HuH-7 (cell line): ENCODE measurements at places on chromosomes 2 and 18.

DNA sequence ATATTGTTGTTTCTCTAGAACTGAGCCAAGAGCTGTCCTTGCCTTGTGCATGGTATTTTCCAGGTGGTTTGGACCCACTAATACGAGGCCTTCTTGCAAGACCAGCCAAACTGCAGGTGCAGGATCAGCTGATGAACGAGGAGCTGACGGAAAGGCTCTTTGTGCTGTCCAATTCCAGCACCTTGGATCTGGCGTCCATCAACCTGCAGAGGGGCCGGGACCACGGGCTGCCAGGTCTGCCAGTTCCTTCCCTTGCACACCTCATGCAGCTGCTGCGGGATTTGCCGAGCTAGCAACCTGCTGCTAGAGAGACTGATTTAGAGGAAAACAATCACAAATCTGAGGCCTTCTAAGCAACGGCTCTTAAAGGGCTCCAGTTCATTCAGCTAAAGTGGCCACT, 74.5 kb downstream of the TPO start:
- DNase-seq, result no peak

- no peak for DNase-seq
Measured at GRCh38 chr2:193690572-193690971, 1495.8 kb upstream of the TMEFF2 start.

DNA sequence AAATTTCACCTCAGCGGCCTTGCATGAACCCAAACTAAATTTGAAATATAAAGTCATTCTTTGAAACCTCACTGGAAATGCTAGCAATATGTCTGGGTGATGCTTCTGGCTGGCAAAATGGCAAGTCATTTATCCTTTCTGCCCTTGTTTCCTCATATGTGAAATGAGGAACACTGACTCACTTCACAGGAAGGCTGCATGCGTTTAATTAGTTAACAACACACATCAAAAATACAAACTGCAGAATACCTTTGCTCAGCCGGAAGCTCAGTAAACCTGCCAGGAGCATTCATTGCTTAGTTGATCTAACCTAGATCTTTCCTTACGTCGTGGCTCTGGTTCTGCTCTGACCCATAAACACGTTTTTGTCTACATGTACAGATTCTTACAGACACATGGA, 214.2 kb upstream of the ACVR2A start:
- DNase-seq, result no peak

DNA sequence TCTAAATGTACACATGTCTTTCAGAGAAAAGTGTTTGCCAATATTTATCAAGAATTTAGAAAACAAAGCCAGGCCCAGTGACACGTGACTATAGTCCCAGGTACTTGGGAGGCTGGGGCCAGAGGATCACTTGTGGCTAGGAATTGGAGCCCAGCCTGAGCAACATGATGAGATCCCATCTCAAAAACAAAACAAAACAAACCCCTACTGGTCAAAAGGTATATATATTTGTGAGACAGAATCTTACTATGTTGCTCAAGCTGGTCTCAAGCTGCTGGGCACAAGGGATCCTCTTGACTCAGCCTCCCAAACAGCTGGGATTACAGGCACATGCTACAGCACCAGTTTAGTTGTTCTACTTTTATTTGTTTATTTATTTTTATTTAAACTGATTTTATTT, 79.2 kb downstream of the ZDBF2 start:
- no peak for DNase-seq

DNA sequence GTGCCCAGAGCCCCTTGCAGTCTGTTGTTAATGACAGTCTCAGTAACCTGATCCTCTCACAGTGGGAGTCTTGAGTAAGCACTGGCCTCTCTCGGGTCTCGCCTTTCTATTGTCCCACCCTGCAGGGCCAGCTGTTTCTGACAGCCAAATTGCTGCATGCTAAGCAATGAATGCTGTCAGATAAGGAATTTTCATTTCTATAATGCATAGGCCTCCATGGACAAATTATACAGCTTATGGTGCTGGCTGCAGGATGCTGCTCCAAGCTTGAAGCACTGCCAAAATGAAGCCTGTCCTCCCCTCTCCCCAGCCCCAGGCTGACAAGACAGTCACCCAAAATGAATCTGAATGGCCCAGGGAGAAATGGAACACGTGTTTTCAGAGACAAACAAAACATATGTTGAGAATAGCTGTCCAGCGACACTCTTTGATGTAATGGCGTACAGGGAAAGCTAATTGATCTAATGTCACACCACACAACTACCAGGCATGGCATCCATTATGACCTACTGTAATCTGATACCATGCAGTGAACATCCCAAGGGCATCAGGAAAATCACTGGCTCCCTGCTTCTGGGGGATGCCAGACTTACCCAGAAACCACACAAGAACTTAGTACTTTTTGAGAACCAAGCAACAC, 36.8 kb downstream of the ACVR1 start:
- peak; percentile 28 for DNase-seq

- no peak for DNase-seq
Measured at GRCh38 chr2:53769318-53769945, 1.8 kb downstream of the CHAC2 start.

- no peak for DNase-seq
Measured at GRCh38 chr2:27795868-27796277, 24.4 kb downstream of the MRPL33 start.

DNA sequence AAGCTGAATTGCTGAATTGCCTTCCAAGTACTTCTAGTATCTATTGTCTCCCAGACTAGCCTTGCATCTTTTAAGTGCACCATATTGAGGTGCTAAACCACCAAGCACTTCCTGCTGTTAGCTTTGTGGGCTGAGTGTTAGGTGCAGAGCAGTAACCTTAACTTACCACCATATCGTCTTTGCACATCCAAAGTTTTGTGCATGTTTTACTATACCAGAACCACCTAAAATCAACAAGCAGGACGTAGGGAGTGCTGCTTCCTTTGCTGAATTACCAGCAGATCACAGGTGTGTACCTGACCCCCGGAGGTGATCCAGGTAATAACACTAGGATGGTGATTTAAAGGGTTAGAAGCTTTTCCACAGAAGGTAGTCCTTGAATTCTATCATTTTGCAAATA, 359.9 kb upstream of the HNRNPA3 start:
- DNase-seq, result no peak

DNA sequence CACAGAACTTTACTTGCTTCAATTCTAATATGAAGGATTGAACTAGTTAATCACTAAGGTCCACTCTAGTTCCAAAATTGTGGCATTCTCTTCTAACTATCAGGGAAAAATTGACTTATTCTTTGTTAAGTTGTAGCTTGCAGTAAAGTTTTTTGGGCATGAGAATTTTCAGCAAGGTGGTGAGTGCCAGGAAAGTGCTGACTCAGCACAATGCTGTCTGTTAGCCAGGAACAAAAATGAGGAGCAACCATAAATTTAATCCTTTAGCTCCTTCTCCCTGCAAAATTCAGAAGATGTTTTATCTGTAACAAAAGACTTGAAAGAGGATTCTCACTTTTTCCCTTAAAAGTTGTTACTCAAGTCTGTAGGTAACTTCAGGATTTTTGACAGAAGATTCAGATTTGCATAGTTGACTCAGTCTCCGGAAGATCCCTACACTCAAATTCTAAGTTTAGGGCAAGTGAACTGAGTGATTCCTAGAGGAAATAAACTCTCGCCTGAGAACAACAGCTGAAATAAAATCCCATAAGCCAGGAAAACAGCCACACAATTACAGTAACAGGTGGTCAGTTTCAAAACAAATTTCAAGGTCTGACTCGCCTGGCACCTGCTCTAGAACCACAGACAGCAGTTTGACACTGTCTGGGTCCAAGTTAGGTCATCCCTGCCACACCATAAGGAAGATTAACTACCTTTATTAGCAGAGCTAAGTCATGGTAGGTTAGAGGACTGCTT, 20.2 kb upstream of the DARS1 start:
- no peak for DNase-seq

DNA sequence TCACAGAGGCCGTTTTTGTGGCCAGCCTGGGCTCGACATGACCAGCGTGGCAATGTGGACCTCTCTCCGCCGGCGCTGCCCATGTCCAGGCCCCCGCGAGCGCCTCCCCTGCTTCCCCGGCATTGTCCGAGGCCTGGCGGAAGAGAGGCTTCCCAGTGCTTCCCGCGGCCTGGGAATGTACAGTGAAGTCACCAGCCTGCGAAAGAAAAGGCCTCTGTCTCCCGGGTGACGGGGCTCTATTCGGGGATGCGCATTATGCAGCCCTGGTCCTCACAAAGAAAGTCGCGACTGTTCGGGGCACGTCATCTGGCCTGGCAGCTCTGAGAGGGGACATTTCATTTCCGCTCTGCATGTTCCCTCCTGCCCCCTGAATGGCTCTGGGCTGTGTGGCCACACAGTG, 109.2 kb upstream of the AGAP1 start:
- DNase-seq, result no peak

DNA sequence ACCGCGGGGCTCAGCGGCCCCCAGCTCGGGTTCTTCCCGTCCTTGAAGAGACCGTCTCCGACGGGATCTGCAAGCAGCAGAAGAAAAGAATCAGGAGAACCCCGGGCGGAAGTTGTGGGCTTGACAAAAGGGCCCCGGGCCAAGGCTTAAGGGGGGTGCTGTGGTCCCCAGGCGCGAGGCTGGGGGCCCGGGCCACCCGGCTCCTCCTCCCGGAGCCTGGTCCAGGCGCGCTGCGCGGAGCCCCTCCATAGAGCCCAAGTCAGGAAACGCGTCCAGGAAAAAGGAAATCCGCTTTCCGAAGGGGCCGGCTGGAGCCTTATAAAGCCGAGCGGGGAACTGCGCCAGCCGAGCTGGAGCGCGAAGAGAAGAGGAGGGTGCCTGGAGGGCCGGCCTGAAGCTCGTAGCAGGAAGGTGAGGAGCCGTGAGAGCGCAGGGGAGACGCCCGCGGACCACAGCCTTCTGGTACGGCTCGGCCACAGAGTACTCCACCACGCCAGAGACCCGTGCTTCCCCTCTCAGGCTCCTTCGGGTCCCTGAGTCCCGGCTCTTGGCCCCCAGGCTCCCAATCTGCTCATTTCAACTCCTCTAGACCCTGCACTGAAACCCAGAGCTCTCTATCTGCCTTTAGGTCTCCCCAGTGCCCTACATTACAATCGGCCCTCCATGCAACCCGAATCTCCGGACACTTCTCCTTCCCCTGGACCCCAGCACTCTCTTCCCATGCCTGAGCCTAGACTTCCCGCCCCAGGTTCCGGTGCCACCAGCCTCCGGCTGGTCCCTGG, 554 bp downstream of the FEV start:
- no peak for DNase-seq

DNA sequence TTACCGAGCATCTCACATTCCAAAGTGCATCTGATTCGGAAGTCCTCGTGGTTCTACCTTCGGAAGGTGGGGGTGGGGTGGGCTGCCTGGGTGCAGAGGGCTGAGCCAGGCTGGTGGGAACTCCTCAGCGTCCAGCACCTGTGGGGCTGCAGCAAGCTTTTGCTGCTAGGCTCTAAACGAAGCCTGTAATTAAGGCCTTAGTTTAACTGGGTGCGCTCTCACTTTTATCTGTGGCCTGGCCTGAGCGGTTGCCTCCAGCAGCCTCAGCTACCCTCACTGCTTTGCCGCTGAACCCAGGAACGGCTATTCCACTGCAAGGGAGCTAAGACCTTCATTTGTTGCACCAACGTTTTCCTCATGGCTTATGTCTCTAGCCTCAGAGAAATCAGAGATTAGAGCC, 48.4 kb downstream of the TMEM17 start:
- DNase-seq, result peak; percentile 58

DNA sequence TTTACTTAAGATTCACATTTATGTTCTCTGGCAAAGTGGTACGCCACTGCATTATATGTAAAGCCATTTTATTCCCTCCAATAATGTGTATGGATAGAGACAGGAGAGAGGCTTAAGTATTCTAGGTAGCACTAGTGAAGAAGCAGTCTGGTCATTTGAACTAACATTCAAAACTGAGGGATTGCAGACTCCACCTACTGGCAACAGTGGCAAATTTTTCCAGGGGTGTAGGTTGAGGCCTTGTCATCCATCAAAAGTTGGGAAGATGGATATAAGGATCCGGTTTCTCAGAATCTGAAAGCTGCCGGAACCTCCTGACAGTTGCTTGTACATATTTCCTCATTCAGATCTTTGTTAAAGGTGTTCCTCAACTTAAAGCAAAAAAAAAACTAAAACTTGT, 465.5 kb upstream of the FSHR start:
- no peak for DNase-seq

- DNase-seq, result no peak
Measured at GRCh38 chr2:7819850-7820249, 862.0 kb upstream of the ID2 start.

- no peak for DNase-seq
Measured at GRCh38 chr2:146893500-146894041, 951.3 kb upstream of the ACVR2A start.

DNA sequence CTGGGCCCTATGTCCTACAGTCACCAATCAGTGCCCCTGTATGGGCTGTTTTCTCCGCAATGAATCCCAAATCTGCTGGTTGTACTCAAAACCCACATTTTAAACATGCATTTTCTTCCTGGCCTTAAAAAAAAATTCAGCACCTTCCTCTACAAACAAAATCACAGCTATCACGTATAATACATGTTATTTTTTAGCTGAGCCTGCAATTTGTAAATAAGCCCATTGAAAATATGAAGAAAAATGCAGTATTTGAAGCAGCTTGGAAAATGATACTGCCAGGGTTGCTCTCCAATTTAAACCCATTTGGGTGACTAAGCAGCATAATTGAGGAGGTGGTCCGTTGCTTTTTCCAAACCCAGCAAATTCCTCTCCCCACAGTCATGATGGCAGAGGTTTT, 33.0 kb upstream of the GYPC start:
- no peak for DNase-seq

- DNase-seq, result peak; percentile 42
Measured at GRCh38 chr2:118190474-118190873, 102.2 kb downstream of the INSIG2 start.

- DNase-seq, result no peak
Measured at GRCh38 chr18:79662034-79662433, 17.6 kb upstream of the CTDP1 start.

DNA sequence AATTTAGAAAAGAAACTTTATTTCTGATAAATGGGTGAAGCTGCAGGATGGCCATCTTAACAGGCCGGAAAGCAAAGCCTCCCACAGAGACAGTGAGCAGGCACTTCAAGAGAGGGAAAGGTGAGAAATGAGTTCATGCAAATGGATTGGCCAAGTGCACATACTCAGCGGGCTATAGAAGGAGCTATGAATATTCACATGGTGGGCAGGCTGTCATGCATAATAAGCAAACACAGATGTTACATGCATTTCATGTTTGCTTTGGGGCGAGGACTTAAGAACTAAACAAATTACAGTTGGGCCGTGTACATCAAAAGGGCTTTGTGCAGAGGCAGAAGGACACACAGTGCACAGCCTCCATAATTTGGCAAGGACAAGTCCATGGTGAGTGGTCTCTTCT, 69.8 kb upstream of the MAL start:
- DNase-seq, result no peak

DNA sequence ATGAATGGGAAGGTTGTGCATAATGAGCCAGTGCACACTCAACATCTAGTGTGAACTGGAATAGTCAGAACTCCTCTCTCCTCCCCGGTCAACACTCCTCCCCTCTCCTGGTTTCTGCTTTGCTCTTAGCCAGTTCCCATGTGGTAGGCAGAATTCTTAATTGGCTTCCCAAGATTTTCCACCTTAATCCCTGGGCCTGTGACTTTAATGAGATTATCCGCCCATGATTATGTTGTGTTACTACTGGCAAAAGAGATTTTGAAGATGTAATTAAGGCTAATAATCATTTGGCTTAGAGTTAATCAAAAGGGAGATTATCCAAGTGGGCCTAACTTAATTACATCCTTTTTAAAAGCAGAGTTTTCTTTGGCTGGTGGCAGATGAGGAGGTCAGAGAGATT, 34.2 kb upstream of the REV1 start:
- no peak for DNase-seq

GRCh38 chr2:17592731-17593409, 52.4 kb downstream of the VSNL1 start:
- no peak for DNase-seq
